HTR-8/SVneo (cell line): ENCODE measurements at places on chromosomes 2 and 18.
A peak's percentile ranks its signal among the peaks of the same experiment; 100 is the strongest.

DNA sequence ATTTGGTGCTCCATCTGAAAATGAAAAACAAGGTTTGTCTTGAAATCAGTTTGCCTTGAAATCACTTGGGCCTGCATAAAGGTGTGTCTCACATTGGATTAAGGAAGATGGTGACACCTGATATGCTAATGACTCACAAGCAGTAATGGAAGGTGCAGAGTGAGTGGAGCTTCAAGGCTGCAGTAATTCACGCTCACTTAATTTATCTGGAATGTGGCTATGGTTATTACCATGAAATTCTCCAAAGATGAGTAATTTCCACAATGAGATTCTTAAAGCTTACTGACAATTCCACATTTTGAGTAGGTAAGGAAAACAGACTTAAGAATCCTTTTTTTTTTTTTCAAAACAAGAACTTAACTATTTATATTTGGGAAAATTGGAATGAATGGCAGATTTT lies 156.8 kb downstream of the PAX3 start:
- peak; percentile 8 for DNase-seq

GRCh38 chr18:72063001-72063400 lies 481.1 kb downstream of the CBLN2 start:
- no peak for DNase-seq

DNA sequence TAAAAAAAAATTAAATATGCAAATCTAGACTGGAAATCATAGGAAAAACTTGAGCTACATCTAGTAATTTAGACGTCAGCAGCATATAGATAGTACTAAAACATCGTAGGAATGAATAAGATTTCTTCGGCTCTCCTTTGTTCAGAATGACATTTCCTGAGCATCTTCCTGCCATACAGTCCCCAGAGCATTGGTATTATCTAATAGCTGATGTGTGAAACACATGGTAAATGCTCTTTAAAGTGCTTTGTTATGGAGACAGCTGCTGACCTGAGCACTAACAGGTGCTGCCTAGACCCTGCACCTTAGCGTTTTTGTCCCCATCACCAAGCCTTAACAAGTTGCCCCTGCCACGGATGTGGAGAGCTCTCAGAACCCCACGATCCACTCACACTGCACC lies 692.3 kb upstream of the PIK3C3 start:
- no peak for DNase-seq

GRCh38 chr2:27281855-27282559 lies at the start of gene TRIM54:
Gene TRIM54 (plus strand): TSS chr2:27282429. CDS start chr2:27282732, 303 bp downstream.
- no peak for DNase-seq

DNA sequence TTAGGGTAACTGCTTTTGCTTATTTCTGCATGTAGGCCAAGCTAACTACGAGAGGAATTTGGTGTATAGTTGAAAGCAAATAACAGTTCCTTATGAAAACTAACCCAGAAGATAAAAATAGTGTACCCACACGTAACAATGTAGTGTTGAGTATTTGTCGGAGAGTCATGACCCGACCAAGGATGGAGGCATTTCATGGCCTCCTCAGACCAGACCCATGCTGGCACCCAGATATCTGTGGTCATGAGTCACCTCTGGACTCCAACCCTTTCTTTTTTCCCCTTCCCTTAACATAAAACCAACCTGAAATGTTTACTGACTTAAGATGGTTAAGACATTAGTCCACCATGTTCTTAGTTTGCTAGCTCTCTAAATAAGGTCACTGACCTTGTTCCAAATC lies 318.7 kb downstream of the NOL4 start:
- no peak for DNase-seq
